CD8-positive, alpha-beta memory T cell (primary cell): ENCODE measurements at places on chromosomes 1 and 21. TPM values are rescaled to one million over a fixed set of nuclear protein-coding genes. Genes with fewer than 3 reads are reported as not detected.

DNA sequence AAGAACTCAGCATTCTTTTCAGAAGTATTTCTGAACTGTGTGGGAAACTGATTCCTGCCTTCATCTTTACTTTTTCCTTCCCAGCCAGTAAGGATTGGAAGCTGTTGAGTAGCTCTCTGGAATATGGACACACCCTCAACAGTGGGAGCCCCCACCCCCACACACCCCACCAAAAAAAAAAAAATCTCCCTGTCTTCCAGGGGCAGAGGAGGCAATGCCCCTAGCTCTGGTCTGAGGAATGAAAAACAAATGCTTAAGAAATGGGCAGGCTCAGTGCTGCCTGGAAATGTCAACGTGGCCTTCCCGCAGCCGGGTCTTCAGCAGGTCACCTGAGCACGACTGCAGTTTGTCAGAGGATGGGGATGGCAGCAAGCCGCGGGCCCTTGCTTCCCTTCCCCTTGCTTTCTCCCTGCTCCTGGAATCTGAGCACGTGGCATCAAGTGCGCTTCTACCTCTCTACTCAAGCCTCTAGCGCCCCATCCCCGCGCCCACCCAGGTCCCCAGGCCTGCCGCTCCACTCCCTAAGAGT, 479 bp downstream of the RGS16 start:
- H3K36me3 ChIP-seq: no peaks in the 10 kb centered on the region
- H3K27me3 ChIP-seq: no peaks in the 10 kb centered on the region
- H3K4me3 ChIP-seq: peak overlapping the region; percentile 35
- DNase-seq: no peak
- H3K27ac ChIP-seq: no peak overlapping the region

CFAP141 gene
- not detected for total RNA-seq

FCRL3 gene
- total RNA-seq: 8.5 TPM

SAMD13 gene
- total RNA-seq: 0.39 TPM

GRCh38 chr21:33541105-33541711, 709 bp downstream of the GART start:
- peaks cover 19% of the 10 kb centered on the region for H3K36me3 ChIP-seq
- H3K27ac ChIP-seq: peak overlapping the region; percentile 99
- H3K4me3 ChIP-seq: peak overlapping the region; percentile 98
- H3K27me3 ChIP-seq: no peaks in the 10 kb centered on the region
- DNase-seq: no peak

TEDDM1 gene
- not detected for total RNA-seq

DNA sequence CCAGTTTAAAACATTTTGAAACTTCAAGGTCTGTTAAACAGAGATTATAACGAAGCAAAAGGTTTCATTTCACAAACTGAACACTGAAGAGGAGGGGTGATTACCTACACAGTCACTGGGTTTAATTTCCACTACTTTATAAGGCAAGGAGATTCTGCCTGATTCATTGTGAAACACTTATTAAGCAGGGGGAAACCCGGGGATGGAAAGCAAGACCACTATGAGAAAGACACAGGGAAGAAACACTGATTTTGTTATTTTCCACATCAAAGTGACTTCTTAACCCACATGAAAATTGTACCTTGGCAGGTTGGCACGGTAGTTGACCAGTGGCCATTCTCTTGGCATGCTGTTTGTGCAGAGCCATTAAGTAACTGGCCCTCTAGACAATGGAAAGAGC, 8.1 kb upstream of the F5 start:
- no peak overlapping the region for H3K27ac ChIP-seq
- no peak for DNase-seq
- H3K4me1 ChIP-seq: no peaks in the 10 kb centered on the region

DNA sequence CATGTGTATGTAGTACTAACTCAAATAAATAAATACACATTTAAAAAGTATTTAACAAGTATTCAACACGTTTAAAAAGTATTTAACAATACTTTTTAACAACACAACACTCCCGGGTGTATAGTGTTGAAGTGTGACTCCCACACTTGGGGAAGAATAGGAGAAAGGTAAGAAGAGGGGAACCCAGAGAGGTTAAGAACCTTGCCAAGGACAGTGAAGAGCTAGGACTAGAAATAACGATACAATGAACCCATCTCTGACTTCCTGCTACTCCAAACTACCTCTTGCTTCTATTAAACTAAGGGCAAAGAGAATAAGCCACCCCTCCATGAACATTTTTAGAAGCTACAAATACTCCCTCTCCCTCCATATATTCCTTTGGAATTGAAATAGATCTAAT, 1.7 kb upstream of the GFI1 start:
- H3K36me3 ChIP-seq: no peaks in the 10 kb centered on the region
- H3K27ac ChIP-seq: no peak overlapping the region
- H3K27me3 ChIP-seq: no peaks in the 10 kb centered on the region
- DNase-seq: no peak
- peaks cover 11% of the 10 kb centered on the region for H3K4me1 ChIP-seq

ACP6 gene
- total RNA-seq: 7.5 TPM

FAM72B gene
- 15.2 TPM for total RNA-seq

- H3K4me1 ChIP-seq: no peaks in the 10 kb centered on the region
- H3K4me3 ChIP-seq: no peak overlapping the region
- H3K27me3 ChIP-seq: no peaks in the 10 kb centered on the region
- H3K36me3 ChIP-seq: no peaks in the 10 kb centered on the region
- DNase-seq: no peak
Observed at GRCh38 chr21:25929856-25930520, 195.2 kb downstream of the GABPA start.

DNA sequence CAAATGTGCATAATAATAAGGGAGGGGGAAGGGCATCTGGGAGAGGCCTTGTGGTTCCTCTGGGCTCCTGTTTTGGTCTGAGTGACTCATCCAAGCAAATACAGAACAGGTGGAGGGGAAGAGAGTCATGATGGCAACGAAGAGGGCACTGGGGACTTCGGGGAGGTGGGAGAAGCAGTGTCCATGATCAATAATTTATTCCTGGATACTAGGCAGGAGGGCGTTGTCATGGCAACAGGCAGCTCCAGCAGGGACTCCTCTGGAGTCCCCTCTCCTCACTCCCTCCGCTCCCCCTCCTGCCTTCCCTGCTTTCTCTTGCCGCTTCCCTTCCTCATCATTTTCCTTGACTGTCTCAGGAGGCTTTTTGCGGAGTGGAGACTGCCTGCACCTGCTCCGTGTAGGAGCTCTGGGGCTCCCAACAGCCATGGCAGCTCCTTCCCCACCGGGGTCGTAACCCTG, 12.3 kb upstream of the NFASC start:
- H3K36me3 ChIP-seq: no peaks in the 10 kb centered on the region
- no peaks in the 10 kb centered on the region for H3K4me1 ChIP-seq
- no peak overlapping the region for H3K27ac ChIP-seq
- peaks cover 4% of the 10 kb centered on the region for H3K27me3 ChIP-seq
- no peak overlapping the region for H3K4me3 ChIP-seq

DNA sequence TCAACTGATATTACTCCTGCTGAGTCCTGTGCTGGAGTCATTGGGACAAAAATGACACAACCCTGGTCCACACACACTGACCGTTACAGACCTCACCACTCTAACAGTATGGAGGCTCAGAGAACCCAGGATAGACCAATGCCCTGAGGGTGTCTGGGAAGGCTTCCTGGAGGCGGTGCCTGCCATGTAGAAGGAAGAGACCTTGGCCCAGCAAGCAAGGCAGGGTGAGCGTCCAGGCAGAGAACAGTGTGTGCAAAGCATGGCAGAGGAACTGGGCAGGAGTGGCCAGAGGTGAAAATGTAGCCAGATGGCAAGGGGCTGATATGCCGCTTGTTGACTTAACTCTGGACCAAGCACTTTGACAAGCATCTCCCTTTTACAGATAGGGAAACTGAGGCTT, 85.5 kb downstream of the VWA5B1 start:
- H3K4me3 ChIP-seq: no peak overlapping the region
- H3K4me1 ChIP-seq: no peaks in the 10 kb centered on the region
- H3K27ac ChIP-seq: no peak overlapping the region
- peaks cover 4% of the 10 kb centered on the region for H3K27me3 ChIP-seq

GRCh38 chr1:153795330-153795837, 20.2 kb downstream of the SLC27A3 start:
- no peak for DNase-seq
- no peak overlapping the region for H3K4me3 ChIP-seq
- H3K4me1 ChIP-seq: peaks cover 12% of the 10 kb centered on the region

ZSCAN20 gene
- total RNA-seq: 3.6 TPM

- DNase-seq: no peak
- H3K36me3 ChIP-seq: peaks cover 11% of the 10 kb centered on the region
- H3K27me3 ChIP-seq: no peaks in the 10 kb centered on the region
- H3K27ac ChIP-seq: no peak overlapping the region
- peaks cover 49% of the 10 kb centered on the region for H3K4me1 ChIP-seq
Observed at GRCh38 chr1:12458571-12458970, 159.4 kb downstream of the DHRS3 start.

ERMAP gene
- 3.5 TPM for total RNA-seq

NBPF10 gene
- total RNA-seq: 0.89 TPM

- peaks cover 9% of the 10 kb centered on the region for H3K4me1 ChIP-seq
- H3K27me3 ChIP-seq: peaks cover 5% of the 10 kb centered on the region
Observed at GRCh38 chr1:16009030-16009460, 5.0 kb downstream of the SRARP start.
